GM04504 (cell line): ENCODE measurements at places on chromosomes 6 and 20.
A peak's percentile ranks its signal among the peaks of the same experiment; 100 is the strongest.

DNA sequence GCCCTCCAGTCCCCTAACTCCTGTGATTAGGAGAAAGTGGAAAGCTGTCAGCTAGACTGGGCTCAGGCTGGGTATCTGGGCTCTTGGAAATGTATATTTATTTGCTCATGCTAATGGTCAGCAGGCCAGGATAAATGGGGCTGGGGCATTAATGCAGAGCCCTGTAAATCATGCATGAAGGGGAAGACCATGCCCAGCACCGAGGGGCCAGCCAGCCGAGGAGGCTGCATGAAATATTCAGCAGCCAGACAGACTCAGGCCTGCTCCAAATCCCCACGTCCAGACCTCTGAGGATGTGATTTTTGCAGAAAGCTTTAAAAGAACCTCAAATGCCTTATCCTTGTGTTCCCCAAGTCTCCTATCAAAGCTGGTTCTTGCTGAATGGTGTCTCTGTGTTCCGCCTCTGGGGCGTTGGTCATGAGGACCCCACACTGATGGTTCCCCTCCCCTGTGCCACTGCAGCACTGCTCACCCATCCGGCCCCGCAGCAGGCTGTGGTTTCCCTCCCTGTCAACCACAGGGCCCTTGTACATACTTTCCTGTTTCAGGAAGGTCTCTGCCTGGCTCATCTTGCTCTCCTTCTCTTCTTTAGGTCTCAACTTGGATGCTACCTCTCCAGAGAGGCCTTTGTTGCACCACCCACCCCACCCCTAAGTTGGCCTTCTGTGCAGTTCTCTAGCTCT lies 358.4 kb downstream of the CDH26 start:
- no peak for DNase-seq

DNA sequence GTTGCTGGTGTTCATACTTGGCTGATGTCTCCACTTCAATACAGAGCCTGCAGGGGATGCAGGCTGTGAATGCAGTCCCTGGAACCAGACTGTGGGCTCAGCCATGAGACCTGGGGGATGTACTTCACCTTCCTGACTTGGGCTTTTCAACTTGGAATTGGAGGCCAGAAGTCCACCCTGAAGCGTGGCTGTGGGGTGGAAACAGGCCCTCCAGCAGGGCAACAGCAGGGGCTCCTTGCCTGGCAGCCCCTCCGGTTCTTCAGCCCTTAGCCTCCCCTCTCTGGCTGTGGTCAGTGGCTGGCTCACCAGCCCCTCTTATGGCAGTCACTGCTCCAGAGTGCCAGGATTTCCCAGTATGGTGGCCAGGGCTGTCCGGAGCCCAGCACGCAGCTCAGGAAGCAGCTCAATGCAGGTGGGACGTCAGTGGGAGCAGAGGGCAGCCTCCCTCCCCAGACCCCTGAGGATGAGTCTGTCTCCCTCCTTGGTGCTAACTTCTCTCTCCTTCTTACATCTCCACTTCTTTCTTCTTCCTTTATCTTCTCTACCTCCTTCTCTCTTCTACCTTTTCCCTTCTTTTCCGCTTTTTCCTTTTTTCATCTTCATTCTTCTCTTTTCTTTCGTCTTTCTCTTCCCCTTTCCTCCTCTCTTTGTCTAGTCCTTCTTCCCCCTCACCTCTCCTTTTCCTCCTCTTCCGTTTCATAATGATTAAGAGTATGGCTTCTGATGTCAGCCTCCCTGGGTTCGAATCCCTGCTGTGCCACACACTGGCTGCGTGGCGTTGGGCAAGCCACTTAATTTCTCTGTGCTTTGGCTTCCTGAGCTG lies 45.3 kb downstream of the SLC52A3 start:
- DNase-seq = no peak

- DNase-seq = no peak
These were observed 55.6 kb downstream of the ARMC2 start for GRCh38 chr6:108903796-108904195.

DNA sequence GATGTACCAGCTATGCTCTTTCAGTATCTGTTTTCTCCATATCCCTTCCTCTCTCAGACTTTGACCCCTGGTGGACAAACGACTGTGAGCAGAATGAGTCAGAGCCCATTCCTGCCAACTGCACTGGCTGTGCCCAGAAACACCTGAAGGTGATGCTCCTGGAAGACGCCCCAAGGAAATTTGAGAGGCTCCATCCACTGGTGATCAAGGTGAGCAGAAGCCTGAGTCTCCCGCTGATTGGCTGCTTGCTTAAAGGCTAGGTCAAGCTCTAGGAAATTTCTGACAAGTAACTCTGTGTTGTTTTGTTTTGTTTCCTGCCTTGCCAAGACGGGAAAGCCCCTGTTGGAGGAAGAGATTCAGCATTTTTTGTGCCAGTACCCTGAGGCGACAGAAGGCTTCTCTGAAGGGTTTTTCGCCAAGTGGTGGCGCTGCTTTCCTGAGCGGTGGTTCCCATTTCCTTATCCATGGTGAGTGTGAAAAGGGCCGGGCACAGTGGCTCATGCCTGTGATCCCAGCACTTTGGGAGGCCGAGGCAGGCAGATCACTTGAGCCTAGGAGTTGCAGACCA lies 28.6 kb downstream of the C6orf89 start:
- no peak for DNase-seq

DNA sequence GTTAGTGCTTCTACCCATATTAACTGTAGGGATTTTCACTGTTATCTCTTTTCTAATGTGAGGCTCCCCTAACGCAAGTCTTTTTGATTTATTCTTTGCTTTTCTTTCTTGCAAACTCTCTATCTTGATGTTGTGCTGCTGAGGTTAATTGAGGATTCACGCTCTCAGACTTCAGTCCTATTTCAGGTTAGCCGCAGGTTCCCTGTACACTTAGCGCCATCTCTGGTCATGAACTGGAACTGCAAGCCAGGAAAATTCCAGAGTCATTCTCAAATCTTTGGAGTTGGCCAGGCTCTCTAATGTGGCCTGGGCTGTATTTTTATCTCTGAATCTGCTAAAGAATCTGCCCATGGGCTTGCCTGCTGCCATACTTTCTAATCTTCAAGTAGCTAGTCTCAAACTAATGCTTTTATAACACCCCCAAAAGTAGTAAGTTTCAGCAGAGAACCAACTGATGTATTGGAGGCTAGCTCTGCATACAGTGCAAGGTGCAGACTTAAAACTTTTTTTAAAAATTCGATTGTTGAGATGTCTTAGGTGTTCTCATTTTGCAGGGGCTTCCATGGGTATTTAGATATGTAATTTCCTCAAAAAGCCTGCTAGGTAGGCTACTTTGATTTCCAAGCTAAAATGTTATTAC lies 91.1 kb upstream of the OPRM1 start:
- no peak for DNase-seq

GRCh38 chr6:14228571-14228970 lies 111.0 kb downstream of the CD83 start:
- peak; percentile 62 for DNase-seq

DNA sequence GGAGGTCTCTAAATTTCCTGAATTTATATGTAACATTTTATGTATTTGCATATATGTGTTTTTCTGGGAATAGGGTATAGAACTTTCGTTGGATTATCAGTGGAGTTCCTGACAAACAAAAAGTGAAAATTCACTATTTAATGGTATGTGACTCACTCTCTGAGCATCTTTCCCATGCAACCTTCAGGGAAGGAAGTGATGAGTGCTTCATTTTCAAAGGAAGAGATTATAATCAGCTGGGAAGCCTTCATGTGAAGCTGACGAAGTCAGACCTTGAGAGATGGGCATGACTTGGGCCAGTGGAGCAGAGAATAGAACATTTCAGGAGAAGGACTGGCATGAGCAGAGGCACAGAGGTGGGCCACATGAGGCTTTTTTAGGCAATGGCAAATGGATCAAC lies 72.7 kb downstream of the FAXC start:
- DNase-seq = no peak

DNA sequence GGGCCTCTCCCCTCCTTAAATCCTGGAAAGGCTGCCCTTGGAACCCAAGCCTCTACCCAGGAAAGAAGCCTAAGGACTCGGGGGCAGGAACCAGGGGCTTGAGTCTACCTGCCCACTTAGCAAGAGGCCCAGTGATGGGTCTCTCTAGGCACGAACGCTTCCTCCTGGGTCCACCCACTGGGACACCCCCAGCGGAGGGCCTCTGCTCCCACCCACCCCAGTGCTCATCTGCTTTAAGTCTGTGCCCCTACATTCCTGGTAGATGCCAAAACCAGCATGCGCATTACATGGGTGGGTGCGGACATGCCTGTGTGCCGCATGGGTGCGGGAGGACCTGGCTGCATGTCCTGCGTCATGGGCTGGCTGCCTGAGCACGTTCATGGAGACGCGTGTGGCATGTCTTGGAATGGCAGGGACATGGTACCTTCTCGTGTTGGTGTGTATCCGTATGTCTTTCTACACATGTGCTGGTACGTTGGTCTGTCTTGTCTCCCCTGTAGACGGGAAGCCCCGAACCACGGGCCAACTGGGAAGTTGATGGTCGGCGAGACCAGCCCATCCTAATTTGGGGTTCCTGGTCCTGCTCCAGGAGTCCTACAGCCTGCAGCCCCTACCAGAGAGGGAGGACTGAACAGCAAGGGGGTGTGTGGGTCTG lies 29.3 kb downstream of the SNPH start:
- DNase-seq = no peak

GRCh38 chr20:57435498-57436222 lies 44.5 kb downstream of the RBM38 start:
- DNase-seq = no peak

GRCh38 chr20:59825944-59826759 lies 107.3 kb downstream of the SYCP2 start:
- DNase-seq = no peak

- DNase-seq = peak; percentile 69
These were observed 76.3 kb downstream of the TMEM170B start for GRCh38 chr6:11613858-11614257.

DNA sequence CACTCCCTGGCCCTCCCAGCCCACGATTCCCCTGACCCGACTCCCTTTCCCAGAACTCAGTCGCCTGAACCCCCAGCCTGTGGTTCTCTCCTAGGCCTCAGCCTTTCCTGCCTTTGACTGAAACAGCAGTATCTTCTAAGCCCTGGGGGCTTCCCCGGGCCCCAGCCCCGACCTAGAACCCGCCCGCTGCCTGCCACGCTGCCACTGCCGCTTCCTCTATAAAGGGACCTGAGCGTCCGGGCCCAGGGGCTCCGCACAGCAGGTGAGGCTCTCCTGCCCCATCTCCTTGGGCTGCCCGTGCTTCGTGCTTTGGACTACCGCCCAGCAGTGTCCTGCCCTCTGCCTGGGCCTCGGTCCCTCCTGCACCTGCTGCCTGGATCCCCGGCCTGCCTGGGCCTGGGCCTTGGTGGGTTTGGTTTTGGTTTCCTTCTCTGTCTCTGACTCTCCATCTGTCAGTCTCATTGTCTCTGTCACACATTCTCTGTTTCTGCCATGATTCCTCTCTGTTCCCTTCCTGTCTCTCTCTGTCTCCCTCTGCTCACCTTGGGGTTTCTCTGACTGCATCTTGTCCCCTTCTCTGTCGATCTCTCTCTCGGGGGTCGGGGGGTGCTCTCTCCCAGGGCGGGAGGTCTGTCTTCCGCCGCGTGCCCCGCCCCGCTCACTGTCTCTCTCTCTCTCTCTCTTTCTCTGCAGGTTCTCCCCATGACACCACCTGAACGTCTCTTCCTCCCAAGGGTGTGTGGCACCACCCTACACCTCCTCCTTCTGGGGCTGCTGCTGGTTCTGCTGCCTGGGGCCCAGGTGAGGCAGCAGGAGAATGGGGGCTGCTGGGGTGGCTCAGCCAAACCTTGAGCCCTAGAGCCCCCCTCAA lies at the start of gene LTA:
Gene LTA, plus strand, starts transcription at position 249 of the 871 bp plus-strand sequence. Its CDS starts 454 bp downstream, at position 703.
- no peak for DNase-seq

DNA sequence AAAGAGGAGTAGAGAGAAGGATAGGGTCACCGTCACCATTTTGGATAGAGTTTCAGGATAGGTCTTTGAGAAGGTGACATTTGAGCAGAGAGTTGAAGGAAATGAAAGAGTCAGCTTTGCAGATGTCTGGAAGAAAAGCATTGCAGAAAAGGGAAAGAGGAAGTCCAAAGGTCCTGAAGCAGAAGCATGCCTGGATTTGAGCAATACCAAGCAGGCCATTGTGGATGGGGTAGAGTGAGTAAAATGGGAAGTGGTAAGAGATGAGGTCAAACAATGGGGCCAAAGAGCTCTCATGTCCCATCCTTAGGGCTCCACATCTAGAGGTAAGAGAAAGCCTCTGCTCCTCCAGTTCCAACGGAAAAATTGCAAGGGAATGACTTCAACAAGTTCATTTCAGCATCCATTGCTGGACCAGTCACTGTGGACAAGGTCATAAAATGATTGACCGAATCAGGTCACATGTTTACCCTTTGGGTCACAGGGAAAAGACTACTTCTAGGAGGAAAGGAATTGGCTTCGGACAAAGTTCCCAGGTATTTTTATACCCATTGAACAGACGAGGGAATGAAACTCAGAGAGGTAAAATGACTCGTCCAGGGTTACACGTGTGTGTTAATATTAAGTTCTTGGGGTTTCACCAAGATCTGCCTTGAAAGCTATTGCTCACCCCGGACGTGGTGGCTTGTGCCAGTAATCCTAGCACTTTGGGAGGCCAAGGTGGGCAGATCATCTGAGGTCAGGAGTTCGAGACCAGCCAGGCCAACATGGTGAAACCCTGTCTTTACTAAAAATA lies 6.6 kb upstream of the SAMHD1 start:
- DNase-seq = no peak

DNA sequence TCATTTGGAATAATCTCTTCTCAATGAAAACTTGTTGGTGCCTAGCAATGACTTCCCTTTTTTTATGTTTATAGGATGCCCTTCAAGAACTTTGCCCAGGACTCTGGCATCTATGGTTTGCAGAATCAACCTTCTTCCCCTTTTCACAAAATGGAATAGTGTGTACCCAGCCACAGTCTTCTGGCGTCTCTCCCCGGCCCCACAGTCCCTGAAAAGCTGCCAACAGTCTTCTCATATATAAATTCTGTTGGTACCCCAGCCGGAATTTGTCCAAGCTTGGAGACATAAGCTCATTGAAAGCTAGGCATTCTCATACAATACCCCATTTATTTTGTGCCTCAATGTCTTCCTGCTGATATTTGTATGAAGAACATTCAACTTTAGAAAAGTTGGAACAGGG lies 26.4 kb upstream of the MCM3 start:
- no peak for DNase-seq

DNA sequence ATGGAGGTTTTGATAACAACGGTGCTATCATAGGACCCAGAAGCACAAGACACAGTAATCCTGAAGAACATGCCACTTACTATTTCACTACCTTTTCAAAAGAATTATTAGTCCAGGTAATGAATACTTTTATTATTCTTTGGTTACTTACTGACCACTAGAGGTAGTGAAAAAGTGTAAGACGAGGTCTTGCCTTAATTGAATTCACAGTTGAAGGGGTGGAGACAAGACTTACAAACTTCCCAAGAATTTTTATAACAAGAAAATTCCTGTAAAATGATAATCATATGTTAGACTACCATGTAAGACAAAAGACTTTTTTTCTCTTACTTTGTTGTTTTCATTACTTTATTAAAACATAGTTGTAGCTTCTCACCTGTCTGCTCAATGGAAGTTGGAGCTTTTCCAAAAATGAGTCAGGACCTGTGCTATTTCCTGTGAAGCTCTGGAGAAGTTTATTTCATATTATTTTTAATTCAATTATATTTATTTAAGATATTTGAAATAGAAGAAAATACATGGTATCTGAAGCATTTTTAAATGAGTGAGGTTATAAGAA lies 52.4 kb downstream of the DOP1A start:
- no peak for DNase-seq

GRCh38 chr6:37511910-37512399 lies 12.3 kb upstream of the CCDC167 start:
- DNase-seq = no peak

- peak; percentile 64 for DNase-seq
These were observed 183.7 kb upstream of the CEP162 start for GRCh38 chr6:84411060-84411629.

- no peak for DNase-seq
These were observed 1.9 kb upstream of the VGLL2 start for GRCh38 chr6:117263353-117263927.

- no peak for DNase-seq
These were observed 107.2 kb downstream of the RNASET2 start for GRCh38 chr6:166848979-166849748.
